Calu3 (cell line): ENCODE measurements at places on chromosomes 7 and 10.

- DNase-seq: no peak
These were observed 15.9 kb upstream of the CDH23 start for GRCh38 chr10:71380841-71381240.

GRCh38 chr10:49278497-49278981, 20.4 kb upstream of the C10orf71 start:
- DNase-seq: no peak

GRCh38 chr10:51602326-51602725, 97.1 kb downstream of the CSTF2T start:
- DNase-seq: no peak

GRCh38 chr7:1646957-1647891, 22.9 kb upstream of the ELFN1 start:
- DNase-seq: no peak

GRCh38 chr7:1948887-1949680, 279.0 kb downstream of the ELFN1 start:
- no peak for DNase-seq

DNA sequence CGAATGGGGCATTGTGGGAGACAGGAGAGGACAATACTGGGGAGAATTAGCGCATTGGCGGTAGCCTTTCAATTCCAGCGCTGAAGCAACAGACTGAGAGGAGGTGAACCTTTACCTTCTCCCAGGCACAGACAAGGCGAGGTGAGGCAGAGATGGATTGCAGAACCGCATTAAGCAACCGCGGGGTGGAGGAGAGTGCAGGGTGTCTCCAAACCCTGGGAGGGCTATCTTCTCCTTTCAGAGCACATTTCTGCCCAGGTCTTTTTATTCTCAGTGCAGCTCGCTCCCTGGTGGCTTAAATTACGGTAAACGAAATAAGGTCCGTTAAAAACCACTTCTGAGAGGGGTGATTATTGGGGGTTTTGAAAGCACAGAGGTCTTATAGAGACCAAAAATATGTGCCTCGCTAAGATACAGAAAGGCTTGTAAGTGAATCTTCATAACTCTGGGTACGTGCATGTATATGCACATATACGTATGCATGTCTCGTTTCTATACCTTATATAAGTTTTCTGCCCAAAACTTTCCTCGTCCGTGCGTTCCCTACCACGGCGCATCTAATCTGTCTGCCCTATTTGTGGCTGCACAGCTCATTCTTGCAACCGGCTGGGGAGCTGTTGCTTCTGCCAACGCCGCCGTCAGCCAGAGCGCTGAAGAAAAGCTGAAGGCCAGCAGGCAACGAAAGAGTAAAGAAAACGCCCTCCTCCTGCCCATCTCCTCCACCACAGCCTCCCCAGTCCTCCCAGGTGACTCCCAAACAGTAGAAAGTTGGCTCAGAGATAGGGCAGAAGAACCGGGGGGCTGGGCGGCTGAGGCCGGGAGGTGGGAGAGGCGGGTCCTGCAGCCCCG, 895 bp upstream of the ZNF804B start:
- DNase-seq: peak; percentile 7

GRCh38 chr10:8444630-8445029, 390.1 kb downstream of the GATA3 start:
- no peak for DNase-seq

- no peak for DNase-seq
These were observed 7.1 kb downstream of the TMEM184A start for GRCh38 chr7:1548944-1549343.

DNA sequence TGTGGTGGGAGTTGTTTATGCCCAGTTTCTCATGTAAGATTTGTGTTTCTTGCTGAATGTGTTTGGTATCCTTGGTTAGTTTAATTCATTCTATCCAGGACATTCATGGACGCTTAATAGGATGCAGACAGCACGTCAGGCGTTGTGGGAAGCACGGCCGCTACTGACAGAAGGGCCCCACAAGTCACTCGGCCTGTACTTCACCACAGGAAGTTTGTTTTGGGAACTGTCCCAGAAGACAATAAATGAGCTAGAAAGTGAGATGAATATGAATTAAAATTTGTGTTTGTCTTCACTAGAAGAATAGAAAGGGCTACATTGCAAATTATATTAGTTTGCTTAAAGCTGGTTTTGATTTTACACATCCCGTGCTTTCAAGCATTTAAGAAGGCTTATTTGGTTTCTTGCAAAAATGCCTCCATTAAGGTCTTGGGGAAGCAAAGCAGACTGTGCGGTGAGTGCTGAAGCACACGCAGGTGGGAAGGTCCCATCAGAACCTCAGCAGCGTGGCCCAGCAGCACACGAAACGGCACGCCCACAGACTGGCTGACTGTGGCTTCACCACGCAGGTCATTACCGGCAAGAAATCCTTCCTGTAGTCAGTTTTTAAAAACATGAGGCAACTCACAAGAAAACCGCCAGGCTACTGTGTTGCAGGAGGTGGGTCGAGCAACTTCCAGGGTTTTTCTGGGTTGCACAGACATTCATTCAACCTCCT, 74.1 kb downstream of the VIPR2 start:
- no peak for DNase-seq

DNA sequence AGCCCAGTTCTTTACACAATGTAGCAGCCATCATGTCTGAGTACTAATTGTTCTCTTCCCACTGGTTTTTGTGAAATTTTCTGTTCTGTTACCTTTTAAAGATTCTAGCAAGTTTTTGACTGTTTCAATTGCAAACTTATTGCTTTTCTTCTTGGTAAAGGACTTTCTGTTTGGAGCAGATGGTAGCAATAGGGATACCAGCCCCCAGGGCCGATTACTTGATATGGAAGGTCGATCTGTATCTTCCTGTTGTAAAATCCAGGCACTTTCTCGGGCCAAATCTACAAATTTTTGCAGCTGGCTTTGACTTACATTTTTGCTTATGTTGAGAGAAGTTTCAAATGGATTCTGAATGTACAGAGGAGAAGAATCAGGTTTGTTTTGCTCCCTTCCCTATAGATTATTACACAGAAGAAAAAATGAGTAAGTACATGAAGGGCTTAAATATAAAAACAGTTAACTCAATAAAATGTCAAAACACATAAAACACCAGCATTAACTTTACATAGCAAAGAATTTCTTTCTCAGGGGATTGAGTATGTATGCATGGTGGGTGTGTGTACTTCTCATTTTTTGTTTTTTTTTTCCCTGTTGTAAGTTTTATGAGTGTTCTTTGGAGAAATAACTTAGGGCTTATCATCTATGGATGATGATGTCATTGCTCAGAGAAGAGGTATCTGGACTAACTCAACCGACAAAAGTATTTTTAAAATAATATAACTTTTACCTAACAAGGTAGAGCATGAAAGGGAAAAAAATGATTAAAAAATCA, 35.3 kb downstream of the MTPAP start:
- no peak for DNase-seq

GRCh38 chr10:65968437-65968836, 957.4 kb upstream of the LRRTM3 start:
- DNase-seq: no peak

DNA sequence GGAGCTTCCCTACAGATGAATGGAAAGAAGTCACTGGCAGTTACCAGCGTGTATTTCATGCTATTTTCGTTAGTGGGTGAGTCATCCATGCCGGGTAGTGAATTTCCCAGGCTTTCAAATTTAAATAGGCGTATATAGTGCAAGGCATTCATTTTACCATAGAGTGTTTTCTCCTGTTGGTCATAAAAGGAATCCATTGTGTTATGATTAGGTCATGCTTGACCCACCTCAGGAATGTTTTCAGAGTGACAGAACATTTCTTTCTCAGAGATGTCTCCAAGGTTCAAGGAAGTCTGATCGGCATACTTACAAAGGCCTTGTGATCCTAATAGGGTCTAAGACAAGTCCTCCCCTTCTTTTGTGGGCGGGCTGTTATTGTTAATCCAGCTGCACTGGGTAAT, 110.7 kb downstream of the AKR1D1 start:
- peak; percentile 7 for DNase-seq

DNA sequence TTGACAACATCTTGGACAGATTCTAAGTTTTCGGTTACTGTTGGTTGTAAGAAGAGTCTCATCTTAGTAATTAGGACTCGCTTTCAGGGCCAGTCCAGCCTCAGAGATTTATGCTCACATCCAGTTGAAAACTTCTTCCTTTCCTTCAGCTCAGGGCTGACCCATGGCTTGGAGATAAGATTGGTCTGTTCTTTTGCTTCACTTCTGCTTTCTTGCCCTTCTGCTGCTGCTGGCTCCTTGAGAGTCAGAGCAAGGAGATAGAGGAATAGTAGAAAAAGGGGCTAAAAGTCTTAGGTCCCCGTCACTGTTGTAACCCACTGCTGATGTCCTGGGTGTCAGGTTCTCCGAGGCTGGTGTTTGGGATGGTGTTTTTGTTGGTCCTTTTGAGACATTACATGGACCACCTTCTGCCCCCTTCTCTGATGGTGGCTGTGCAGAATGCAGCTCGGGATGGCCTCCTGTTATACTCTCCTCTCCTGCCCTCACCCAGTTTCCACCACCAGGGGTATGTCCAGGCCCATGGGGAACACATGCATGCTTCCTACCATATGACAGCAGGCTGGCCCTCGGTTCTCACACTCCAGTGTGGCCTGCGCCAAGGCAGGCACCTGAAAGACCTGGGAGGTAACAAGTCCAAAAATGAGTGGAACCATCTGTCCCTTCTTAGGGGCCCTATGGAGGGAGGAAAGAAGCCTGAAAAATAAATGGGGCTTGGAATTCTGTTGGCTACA, 67.8 kb upstream of the PCBD1 start:
- no peak for DNase-seq

GRCh38 chr7:93176992-93177580, 28.9 kb upstream of the SAMD9L start:
- DNase-seq: no peak

DNA sequence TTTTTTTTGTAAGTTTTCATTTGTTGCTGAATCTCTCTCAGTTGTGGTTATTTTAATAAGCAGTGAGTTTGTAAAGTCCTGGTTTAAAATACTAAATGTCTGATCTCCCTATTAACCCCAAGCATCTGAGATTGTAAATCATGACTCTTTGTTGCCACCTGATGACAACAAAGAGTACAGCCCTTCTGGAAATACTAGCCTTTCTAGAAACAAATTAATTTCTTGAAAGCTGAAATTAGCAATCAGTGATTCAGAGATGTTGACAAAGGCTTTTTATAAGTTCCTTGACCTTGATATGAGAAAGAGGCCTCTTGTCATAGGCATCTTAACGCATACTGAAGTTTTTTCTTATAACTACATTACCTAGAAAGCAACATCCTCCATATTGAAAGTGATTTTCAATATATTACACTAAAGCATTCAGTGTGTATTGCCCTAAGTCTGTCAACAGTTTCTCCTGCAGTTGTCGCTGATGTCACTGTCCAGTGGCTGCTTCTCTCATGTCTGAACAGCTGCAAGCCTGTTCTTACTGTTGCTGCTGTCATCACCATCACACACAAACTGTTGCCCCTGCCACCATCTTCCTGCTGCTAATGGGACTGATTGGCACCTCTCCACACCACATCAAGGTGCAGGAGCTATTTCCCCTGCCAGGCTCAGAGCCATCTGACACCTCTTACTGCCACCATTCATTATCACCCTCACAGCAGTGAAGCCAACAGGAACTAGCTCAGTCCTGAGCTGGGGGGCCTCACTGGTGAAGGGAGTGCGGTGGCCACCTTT, 95.1 kb upstream of the LRGUK start:
- DNase-seq: no peak

GRCh38 chr10:129867631-129868179, 96.4 kb downstream of the EBF3 start:
- no peak for DNase-seq

DNA sequence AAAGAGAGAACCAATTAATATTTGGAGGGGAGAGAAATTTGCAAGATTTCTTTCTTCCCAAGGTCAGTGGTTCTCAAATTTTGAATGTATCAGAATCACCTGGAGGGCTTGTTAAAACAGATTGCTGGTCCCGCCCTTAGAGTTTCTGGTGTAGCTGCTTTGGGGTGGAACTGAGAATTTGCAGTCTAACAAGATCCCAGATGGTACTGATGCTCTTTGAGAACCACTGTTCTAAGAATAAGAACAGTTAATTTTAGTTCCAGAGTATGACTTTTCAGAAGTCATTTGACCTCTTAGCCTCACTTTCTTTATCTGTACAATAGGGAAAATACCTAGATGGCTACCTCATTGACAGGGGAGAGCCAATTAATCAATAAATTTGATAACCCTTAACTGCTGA, 161.6 kb downstream of the PRKG1 start:
- no peak for DNase-seq

DNA sequence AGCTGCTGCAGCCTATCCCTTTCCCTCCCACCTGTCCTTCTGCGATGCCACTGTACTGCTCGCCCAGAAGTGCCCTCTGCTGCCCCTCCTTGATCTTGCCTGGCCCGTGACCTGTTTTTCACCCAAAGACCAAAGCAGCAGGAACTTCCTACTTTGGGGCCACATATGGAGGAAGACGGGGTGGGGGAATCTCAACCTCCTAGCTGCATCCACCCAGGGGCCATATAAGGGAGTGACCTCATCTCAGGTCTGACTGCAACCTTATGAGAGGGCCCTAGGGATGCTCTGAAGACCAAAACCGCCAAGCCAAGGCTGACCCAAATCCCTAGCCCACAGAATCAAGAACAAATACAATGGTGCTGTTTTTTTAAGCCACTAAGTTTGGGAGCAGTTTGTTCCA, 15.7 kb downstream of the PRKCQ start:
- no peak for DNase-seq

DNA sequence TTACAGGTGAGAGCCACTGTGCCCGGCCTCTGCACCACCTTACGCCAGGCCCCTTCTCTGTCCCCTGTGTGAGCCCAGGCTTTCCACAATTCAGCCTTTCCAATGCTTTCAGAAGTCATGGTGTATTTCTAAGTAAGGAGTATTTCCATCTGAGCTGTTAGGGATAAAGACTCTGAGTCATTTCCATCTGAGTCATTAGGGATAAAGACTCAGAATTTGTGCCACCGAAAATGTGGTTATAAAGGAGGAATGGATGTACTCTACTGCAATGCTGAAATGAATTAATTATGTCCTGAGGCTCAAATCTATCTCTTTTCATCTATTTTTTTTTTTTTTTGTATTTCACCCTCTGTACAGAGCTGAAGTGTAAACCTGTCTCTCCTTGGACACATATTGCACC, 84.0 kb downstream of the GATA3 start:
- DNase-seq: no peak

- peak; percentile 45 for DNase-seq
These were observed 170.8 kb downstream of the PDE1C start for GRCh38 chr7:31899356-31899927.

- DNase-seq: no peak
These were observed 93.8 kb downstream of the ADAM12 start for GRCh38 chr10:126294451-126294850.
